ENCODE measurements at places on chromosomes 13 and 19.

GRCh38 chr13:46728777-46729176, 68.2 kb downstream of the ESD start:
- DNase-seq = no peak

DNA sequence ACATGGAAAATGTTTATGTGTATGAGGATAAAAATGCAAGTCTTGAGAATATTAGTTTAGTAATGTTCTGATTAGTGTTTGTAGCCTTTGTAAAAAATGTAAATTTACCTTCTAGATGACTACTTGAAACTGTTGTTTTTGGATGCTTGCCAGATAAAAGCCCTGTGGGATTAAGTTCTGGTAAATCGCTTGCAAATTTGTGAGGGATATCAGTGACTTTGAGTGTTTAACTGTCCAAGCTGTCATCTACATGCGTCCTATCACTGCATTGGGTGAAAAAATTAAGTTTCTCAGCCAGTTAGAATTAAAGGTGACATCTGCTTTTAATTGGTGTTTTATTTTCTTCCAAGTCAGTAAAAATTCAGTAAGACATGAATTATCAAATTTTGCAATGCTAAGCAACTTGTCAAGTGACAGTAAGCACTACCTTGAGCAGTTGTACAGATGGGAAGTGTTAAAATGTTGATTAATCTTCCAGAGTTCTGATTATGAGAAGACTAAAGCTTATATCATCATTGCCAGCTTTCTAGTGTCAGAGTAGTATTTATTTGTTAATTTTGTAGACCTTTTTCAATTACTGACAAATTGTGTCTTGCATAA, 88.0 kb downstream of the PCCA start:
- no peak for DNase-seq

GRCh38 chr19:35509018-35509652, 4.3 kb downstream of the DMKN start:
- no peak for DNase-seq

DNA sequence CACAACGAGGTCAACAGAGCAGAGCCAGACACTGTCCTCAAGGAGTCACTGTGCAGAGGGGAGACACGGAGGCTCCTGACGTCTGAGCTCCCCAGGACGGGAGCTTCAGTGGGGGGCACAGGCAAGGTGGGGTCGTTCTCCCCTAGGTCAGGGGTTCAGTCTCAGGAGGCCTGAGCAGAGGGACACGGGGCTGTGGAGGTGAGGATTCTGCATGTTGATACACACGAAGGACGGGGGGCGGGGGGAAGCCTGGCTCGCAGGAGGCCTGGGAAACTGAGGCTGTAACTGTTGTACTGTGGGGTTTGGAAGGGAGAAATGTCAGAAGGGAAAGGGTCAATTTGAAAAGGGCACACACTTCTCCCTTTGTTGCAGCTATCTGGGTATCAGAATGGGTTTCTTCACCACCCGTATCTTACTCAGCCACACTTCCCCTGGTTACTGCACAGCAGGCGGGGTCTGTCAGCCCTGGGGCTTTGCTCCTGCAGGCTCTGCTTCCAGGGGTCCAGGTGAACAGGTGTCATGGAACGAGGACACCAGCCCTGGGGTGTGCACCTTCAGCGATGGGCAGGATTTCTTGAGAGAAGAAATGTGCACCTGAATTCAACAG, 748 bp upstream of the SIGLEC8 start:
- no peak for DNase-seq

- DNase-seq = no peak
Observed at GRCh38 chr19:22620401-22620800, 13.7 kb upstream of the ZNF492 start.

DNA sequence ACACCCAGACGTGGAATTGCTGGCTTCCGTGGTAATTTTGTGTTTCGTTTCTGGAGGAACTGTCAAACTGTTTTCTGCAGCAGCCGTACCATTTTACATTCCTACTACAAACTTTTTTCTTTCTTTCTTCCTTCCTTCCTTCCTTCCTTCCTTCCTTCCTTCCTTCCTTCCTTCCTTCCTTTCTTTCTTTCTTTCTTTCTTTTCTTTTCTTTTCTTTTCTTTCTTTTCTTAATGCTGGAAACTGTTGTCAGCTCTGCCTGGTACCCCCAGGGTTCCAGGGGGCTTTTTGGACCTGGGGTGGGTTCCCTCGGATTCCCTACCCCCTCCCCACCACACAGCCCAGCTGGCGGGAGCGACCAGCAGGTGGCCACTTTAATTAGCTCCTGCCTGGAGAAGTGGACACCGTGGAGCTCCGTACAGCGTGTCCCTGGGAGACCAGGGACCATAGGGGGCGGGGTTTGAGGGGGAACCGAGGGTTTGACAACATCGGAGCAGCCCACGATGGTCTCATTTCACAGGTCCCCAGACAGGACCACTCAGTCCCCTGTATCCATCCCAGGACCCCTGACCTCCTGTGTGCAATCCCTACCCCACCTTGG, 24.4 kb downstream of the CELF5 start:
- no peak for DNase-seq

GRCh38 chr13:66660468-66660813, 569.7 kb downstream of the PCDH9 start:
- DNase-seq = no peak

DNA sequence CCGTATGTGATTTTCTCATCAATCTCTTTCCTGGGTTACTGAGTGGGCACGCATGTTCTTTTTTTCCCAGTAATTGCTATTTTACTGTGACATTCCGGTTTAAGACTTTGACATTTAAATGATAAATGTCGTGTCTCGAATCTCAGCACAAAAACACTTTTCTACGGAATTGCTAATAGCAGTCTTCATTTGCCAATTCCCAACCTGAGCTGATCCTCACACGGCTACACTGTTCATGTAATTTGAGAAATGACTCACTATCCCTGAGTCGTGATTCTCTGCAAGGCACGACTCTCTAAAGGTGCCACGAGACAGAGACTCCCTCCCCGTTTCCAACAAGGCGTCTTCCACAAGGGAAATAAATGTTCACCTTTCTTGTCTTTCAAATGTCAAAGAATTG, 88.7 kb upstream of the USP29 start:
- DNase-seq = no peak

DNA sequence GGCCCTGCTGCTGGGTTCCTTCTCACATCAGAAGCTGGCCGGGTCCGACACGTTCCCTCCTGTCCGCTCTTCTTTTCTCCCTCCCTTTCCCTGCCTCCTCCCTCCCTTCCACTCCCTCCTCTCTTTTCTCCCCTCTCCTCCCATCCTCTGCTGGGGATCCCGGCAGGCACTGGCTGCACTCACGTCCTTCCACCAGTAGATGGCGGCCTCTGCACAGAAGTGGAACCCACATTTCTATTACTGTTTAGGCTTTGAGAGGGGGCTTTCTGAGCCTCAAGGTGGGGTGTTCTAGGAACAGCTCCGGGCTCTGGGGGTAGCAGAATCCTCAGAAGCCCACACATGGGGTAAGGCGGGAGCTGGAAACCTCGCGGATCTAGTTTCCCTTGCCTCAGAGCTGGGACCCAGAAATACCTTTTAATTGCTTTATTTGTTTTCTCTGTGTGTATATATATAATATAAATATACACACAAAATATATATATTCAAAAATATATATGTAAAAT, 294.2 kb downstream of the ZNF536 start:
- peak; percentile 26 for DNase-seq

DNA sequence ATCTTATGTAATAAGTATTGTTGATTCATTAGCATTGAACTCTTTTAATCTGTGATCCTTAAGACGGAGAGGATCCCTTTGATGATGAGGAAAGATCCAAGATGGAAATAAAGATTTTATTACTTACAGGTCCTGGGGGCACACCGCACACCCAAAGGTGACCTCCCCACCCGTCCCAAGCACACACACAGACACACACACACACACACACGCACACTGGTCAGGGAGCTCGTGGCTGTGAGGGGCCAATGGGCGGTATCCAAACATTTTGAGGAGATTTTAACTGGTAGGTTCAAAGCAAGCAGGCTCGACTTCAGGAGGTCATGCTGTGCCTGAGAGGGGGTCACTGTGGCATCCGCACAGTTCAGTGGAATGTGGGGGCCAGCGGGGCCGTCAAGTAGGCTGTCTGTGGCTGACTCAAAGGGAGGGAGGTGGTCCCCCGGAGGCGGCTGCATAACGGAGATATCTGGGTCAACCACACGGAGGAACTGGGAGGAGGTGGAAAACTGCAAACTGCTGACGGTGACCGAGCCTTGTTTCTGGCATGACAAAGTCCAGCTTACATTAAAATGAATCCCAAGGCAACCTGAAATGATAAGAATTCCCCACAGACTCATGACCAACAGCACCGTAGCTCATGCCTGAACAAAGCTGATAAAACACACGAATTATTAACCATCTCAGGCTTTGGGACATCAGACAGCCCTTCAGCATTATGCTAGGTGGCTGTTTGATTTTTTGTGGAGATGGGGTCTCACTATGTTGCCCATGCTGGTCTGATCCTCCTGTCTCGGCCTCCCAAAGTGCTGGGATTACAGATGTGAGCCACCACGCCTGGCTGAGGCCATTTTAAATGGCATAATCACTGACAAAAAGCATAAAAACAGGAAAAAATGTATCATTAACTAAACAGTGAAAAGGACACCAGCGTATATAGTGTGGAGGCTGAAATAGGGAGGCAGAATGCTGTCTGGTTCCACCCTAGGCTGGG, 20.9 kb upstream of the SIGLEC11 start:
- no peak for DNase-seq

DNA sequence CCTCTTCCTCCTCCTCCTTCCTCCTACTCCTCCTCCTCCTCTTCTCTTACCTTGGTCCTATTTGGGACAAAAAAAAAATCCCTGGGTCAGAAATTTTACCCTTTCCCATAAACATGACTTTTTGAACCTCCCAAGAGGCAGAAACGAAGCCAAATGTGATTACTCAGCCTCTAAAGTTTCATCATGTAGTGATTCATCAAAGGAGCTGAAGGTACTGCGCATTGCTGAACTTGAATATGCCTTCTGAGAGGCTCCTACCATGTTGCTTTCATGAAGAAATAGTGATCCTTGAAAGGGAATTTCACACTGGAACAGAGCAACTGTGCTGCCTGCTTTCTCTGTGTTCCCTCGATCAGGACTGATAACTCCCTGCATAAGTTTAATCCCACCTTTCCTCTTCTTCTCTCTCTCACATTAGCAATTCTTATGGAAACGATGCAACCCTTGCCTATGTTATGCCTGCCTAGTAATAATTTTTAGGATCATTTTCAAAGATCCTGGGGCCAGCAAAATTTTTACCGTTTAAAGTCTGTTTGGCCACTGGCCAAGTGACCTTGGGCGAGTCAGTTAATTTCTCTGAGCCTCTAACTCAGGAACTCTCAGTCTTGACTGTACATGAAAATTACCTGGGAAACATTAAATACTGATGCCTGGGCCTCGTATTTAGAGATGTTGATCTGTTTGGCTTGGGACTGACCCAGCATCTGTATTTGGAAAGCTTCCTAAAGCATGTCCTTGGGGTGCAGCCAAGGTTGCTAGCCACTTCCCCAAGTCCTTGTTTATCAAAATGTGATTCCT, 149.5 kb downstream of the DCT start:
- no peak for DNase-seq

DNA sequence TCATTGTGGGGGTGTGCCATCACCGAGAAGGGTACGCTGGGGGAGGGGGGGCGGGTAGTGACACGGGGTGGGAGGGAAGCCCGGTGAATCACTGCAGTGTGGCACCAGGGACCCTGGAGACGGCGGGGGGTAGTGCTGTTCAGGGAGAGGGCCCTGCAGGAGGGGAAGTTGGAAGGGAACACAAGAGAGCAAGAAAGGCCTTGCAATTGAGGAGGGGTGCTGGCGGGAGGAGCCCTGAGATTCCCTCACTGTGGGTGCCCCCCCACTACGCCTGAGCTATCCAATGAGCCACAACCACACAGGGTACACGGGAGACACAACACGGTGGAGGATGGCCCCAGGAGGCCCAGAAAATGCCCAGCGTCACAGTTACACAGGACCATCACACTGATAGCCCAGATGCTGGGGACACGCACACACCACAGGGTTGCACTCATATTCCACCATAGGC, 516 bp upstream of the ATP1A3 start:
- DNase-seq = no peak

DNA sequence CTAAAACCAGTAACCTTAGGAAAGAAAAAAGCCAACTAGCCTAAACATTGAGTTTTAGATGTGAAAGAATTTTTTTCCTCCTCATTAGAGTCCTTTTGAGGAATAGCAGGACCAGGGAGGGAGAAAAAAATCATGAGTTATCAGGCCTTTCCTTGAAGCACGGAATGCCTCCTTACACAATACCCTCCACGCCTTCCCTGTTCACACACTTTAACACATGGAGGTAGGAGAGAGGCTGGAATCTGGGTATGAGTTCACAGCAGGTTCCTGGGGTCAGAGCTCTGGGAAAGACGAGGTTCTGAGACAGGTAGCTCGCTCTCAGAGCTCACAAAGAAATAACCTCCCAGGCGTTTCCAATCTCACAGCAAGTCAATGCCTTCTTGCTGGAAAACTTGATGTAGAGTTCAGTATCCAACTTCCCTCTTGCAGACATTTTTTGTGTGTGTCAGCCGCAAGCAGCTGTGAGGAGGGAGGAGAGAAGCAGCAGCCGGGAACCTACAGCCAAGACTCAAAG, 716 bp downstream of the ZNF573 start:
- DNase-seq = no peak

DNA sequence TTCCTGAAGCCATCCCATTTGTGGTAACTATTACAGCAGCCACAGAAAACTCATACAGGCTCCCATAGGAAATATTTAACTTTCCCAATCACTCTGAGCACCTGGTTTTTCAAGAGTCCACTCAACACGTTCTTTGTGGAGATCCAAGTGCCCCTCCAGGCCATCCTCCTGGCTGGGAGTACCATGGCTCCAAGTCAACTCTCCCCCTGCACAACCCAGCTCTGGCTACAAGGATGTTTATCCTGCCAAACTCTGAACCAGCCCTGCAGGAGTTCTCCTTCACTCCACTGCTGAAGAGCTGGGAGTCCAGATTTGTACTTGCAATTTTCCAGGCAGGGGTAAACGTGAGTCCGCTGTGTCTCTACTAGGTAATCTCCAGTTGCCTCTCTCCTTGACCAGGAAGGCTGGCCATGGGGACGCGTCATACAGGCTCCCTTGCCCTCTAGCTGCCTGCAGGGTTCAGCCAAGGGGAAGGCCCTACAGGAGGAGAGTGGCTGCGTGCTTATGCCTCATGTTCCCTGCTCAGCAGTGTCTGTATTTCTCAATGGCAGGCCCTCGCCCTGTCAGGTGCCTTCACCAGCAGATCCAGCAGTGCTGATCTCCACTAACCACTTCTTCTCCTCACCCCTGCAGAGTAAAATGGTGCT, 29.9 kb upstream of the ARGLU1 start:
- no peak for DNase-seq

DNA sequence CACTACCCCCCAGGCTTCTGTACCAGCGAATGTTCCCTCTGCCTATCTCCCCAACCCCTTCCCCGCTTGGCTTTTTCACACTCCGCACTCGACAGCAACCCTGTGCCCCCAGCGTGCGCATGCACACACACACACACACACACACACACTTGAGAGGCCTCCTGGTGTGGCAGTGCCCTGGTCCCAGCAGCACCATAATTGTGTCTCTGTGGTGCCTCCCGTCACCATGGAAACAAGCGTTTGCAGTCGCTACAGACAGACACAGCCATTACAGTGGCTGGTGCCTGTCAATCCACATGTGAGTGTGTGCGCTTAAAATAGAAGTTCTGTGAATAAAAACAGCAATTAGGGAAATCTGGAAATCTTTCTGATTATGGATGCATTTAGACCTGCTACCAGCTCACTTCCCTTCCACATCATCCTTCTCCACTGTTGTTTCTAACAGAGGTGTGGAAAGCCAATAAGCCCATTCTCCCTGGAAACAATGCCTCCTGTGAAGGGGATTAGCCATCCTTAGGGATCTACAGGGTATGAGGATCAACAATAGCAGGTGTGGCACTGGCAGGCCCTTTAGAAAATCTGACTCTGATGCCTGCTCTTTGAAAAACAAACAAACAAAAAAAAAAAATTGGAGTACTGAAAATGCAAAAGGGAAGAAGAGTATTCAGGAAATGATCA, 146.3 kb downstream of the DCLK1 start:
- DNase-seq = no peak

Data from stimulated activated CD4-positive, alpha-beta T cell treated with anti-CD3 and anti-CD28 coated beads, Interleukin-12 subunit alpha, Interleukin-12 subunit beta, amount 100 ng/mL, for 24 hours (primary cell).